Cerebellar nuclear complex (tissue), 1 donor: ENCODE measurements at places on chromosomes 6 and 20.

- DNase-seq, result no peak
Observed at GRCh38 chr6:8642854-8643253, 207.5 kb upstream of the SLC35B3 start.

- DNase-seq, result no peak
Observed at GRCh38 chr20:36017048-36017951, 48.9 kb downstream of the CNBD2 start.

DNA sequence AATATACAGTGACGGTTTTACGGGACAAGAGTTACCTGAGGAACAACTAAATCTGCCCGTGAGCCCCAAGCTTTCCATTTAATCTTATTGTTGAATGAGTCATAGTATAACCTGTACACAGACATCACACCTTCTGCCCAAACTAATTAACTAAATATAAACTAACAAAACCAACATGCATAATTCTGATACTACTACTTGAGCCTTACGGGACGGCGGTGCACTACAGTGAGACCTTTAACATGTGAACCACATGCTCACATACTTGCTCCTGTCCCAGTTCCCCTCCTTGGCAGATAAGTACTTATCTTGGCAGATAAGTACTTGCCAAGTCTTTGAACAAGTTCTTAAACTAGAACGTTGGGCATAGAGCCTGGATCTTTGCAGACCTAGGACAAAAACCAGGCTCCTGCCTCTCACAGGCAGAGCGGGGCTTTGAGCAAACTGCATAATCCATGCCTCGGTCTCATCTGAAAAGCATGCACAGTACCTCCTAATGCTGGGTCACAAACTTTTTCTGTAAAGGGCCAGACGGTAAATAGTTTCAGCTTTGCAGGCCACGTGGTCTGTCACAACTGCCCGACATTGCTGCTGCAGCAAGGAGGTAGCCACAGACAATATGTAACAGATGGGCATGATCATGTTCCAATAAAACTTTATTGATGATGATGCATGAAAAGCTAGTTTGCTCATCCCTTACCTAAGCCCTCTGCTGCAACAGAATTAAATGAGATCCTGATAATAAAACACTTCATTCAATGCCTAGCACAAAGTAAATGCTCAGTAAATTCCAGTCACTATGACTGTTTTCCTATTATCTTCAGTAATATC, 23.0 kb downstream of the ZNF217 start:
- DNase-seq, result no peak

DNA sequence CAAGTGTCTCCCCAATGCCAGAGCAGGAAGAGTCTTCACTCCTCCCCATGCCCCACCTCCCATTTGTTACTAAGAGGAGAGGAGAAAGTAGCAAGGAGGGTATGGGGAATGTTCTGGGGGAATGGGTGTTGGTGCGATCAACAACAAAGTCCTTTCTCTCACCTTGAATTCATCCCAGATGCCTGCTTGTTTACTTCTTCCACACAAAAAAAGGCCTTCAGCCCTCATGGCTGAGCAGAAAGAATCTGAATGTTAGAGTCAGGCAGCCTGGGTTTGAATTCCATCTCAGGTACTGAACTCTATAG, 9.9 kb downstream of the MOG start:
- DNase-seq, result no peak

- DNase-seq, result no peak
Observed at GRCh38 chr20:9353180-9353915, 161.0 kb upstream of the LAMP5 start.

- no peak for DNase-seq
Observed at GRCh38 chr6:28709478-28710349, 184.0 kb downstream of the GPX5 start.

- no peak for DNase-seq
Observed at GRCh38 chr6:89410231-89410761, 1.8 kb downstream of the RRAGD start.

- no peak for DNase-seq
Observed at GRCh38 chr20:608970-609369, 1.1 kb downstream of the TCF15 start.

GRCh38 chr20:25252230-25252651, 4.4 kb downstream of the PYGB start:
- DNase-seq, result no peak

- DNase-seq, result no peak
Observed at GRCh38 chr6:120994573-120994967, 339.7 kb downstream of the TBC1D32 start.

DNA sequence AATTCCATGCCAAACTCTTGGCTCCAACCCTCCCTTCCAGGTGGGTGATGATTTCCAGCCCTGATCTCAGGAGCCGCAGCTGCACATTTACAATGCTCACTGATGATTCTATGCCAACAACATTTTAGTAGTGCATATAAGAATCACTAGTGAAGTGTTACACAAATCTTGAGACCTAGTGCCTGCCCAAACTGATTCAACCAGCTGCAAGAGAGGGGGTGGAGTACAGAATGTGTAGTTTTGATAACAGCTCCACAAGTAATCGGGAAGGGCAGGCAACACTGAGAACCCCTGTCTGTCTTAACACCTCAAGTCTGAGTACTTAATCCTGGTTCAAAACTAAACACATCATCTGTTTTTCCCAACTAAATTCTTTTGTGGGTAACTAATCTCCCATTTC, 91.7 kb downstream of the PRDM1 start:
- no peak for DNase-seq

GRCh38 chr6:123841067-123841896, 37.6 kb downstream of the NKAIN2 start:
- no peak for DNase-seq
